ENCODE measurements at places on chromosomes 16 and 17. TPM values are rescaled to one million over a fixed set of nuclear protein-coding genes. Genes with fewer than 3 reads are reported as not detected.

Gene MPP3
- 4.2 TPM for total RNA-seq

Gene KRTAP2-3
- total RNA-seq = not detected

Gene PRAC2
- total RNA-seq = not detected

Gene CCT6B
- 0.15 TPM for total RNA-seq

Gene PRDM7
- not detected for total RNA-seq

Gene CFAP52
- not detected for total RNA-seq

Gene KRTAP9-2
- not detected for total RNA-seq

Gene ABCC12
- not detected for total RNA-seq

Gene LPO
- total RNA-seq = not detected
